Panc1 (cell line): ENCODE measurements at places on chromosomes 3 and 15. TPM values are rescaled to one million over a fixed set of nuclear protein-coding genes. Genes with fewer than 3 reads are reported as not detected.

Gene SMCO1
- total RNA-seq = not detected

- no peak for DNase-seq
- no peaks in the 10 kb centered on the region for H3K36me3 ChIP-seq
- H3K27me3 ChIP-seq = peaks cover 19% of the 10 kb centered on the region
- H3K27ac ChIP-seq = no peak overlapping the region
- H3K4me3 ChIP-seq = peak overlapping the region; percentile 45
- peaks cover 10% of the 10 kb centered on the region; the same call in 1 of the 2 replicates for H3K4me1 ChIP-seq
Measured at GRCh38 chr15:50181201-50181968, 611 bp upstream of the SLC27A2 start.

- H3K27ac ChIP-seq = no peak overlapping the region
- H3K4me3 ChIP-seq = no peak overlapping the region
- DNase-seq = no peak
Measured at GRCh38 chr3:127771746-127772145, 50.6 kb downstream of the MGLL start.

DNA sequence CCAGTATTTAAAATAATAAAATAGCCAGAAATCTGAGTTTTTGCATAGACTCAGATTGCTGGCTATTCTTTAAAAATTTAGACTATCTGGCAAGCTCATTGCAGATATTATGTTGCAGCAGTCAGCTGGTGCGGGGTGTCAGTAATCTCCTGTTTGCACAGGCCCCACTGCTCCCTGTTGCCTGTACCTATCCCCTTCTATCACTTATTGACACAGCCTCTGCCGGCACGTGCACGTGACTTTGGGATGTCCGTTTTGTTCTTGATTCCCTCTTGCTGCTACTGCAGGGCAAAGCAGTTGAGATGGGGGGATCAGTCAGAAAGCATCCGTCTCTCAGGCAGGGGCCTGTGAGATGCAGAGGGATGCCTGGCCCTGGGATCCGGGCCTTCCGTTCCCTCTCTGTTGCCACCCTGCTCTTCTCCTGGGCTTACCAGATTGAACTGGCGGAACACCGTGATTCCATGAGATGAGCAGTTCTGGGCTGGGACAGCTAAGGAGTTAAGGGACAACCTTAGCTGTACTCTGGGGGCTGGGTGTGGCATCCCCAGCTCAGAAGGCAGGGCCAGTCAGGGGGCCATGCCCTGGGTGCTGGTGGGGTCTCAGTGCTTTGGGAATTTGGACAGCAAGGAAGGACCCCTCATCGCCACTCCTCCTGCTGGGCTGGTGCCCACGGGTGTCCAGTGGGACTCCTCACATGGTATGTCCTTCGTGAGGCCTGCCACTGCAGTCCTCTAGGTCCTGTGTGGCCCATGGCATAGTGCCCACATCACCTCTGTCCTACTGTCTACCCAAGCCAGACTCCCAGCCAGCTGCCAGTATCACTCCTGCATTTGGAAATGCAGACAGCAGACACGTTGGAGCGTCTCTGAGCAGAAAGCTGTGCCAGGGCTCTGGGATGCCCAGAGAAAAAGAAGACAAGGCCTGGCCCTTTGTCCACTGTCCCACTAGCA, 11.8 kb downstream of the MRAS start:
- no peaks in the 10 kb centered on the region for H3K36me3 ChIP-seq
- H3K4me3 ChIP-seq = no peak overlapping the region
- no peaks in the 10 kb centered on the region for H3K4me1 ChIP-seq
- H3K27ac ChIP-seq = no peak overlapping the region
- H3K27me3 ChIP-seq = no peaks in the 10 kb centered on the region

GRCh38 chr3:114071786-114072185, 15.2 kb downstream of the QTRT2 start:
- H3K36me3 ChIP-seq = peaks cover 35% of the 10 kb centered on the region
- H3K27me3 ChIP-seq = no peaks in the 10 kb centered on the region
- no peak overlapping the region for H3K27ac ChIP-seq
- no peak overlapping the region for H3K4me3 ChIP-seq
- H3K4me1 ChIP-seq = no peaks in the 10 kb centered on the region

GRCh38 chr3:190699776-190700175, 162.7 kb downstream of the GMNC start:
- no peak overlapping the region for H3K4me3 ChIP-seq
- DNase-seq = no peak
- no peak overlapping the region for H3K27ac ChIP-seq
- no peaks in the 10 kb centered on the region for H3K36me3 ChIP-seq
- no peaks in the 10 kb centered on the region for H3K27me3 ChIP-seq

DNA sequence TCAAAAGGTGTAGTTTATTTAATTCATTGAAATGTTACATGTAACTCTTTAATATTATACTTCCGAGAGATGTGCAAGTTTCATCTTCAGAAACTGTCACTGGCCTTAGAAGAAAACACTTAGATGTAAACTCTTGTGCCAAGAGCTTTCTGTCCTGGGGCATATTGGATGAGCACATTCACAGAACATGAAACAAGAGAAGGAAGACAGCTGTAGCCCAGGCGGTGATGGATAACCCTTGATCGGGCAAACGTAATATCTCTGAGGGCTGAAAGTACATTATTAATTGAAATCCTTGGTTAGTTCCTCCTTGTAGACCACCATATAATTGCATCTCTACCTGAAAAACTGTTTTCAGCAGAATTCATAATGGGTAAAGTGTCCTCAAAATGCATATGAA, 67.4 kb downstream of the MECOM start:
- no peaks in the 10 kb centered on the region for H3K27me3 ChIP-seq
- H3K36me3 ChIP-seq = no peaks in the 10 kb centered on the region
- no peak for DNase-seq
- no peaks in the 10 kb centered on the region for H3K4me1 ChIP-seq
- H3K4me3 ChIP-seq = no peak overlapping the region

GRCh38 chr3:130430266-130430665, 84.8 kb downstream of the COL6A5 start:
- H3K4me3 ChIP-seq = no peak overlapping the region
- DNase-seq = no peak
- H3K27ac ChIP-seq = no peak overlapping the region
- H3K27me3 ChIP-seq = peaks cover 7% of the 10 kb centered on the region
- no peaks in the 10 kb centered on the region for H3K36me3 ChIP-seq

GRCh38 chr15:28128031-28128430, 28.9 kb upstream of the OCA2 start:
- H3K4me1 ChIP-seq = no peaks in the 10 kb centered on the region
- peaks cover 9% of the 10 kb centered on the region for H3K36me3 ChIP-seq
- H3K27ac ChIP-seq = no peak overlapping the region
- DNase-seq = no peak
- no peak overlapping the region for H3K4me3 ChIP-seq
- H3K27me3 ChIP-seq = no peaks in the 10 kb centered on the region

DNA sequence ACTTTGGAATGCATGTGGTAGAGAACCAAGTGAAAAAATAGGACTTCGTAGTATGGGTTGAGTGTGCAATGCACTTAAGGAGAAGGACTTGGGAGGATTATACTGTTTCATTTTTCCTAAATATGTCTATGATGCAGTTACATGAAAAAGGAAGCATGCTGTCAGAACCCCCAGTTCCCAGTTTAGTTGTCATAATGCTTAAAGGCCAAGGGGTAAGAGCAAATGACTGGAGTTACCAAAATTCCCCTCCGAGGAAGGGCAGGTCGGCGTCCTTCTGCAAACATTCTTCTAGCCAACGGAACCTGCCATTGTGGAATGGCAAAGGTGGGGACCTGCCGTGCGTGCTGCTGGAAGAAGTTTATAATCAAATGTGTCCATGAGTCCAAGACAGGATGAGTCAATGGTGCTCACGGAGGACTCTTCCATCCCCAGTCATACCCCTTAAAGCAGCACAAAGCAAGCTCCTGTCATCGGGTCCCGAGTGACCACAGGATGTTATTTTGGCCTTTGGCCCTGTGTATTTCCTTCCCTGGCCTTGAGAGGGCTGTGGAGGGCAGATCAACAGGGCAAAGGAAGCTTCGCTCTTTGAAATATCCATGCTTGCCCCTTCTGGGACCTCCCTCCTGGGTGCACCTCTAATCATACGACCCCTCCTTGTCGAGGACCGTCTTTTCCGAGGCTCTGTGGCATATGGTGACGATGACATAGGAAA, 93.2 kb downstream of the SLCO3A1 start:
- peak overlapping the region; percentile 51; the same call in 1 of the 2 replicates for H3K27ac ChIP-seq
- no peaks in the 10 kb centered on the region for H3K36me3 ChIP-seq
- peaks cover 32% of the 10 kb centered on the region for H3K4me1 ChIP-seq
- no peak overlapping the region for H3K4me3 ChIP-seq
- DNase-seq = no peak

- H3K27ac ChIP-seq = no peak overlapping the region
- no peak overlapping the region for H3K4me3 ChIP-seq
- no peaks in the 10 kb centered on the region for H3K36me3 ChIP-seq
- no peaks in the 10 kb centered on the region for H3K4me1 ChIP-seq
- no peak for DNase-seq
Measured at GRCh38 chr3:60986552-60986951, 264.7 kb downstream of the FHIT start.
